Keratinocyte (primary cell): ENCODE measurements at places on chromosomes 5 and 9. TPM values are rescaled to one million over a fixed set of nuclear protein-coding genes. Genes with fewer than 3 reads are reported as not detected.

- no peak for DNase-seq
- no peaks in the 10 kb centered on the region for H3K36me3 ChIP-seq
- peaks cover 5% of the 10 kb centered on the region for H3K4me1 ChIP-seq
- H3K4me3 ChIP-seq, result no peak overlapping the region
- no peak overlapping the region for H3K27ac ChIP-seq
Observed at GRCh38 chr5:80884929-80885328, 75.2 kb upstream of the RASGRF2 start.

Gene TSSK1B
- polyA plus RNA-seq, result 0.02 to 0.07 TPM (median 0.05 TPM) in 3 replicates

DNA sequence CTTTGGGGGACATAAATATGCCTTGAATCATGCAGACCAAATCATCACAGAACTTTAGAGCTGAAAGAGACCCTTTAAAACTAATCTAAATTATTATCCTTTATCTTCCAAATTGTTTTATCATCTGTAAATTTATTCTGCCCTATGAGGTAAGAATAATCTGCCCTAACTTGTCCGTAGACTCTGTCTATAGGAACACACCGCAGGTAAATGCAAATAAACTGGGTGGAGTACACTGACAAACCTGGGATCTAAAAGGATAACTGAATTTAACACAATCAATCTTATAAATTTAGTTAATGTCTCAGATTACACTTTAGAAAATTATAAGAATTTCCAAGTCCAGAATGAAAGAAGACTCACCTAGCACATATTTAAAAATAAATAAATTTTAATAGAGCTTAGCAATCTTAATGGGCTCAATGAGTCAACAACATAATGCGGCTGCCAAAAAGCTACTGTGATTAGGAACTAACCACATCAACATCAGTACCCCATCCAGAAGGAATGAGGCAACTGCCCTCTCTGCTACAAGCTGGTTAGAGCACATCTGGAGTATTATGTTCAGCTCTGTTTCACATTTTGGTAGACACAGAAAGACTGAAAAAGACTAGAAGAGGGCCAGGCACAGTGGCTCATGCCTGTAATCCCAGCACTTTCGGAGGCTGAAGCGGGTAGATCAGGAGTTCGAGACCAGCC, 5.6 kb downstream of the MEGF9 start:
- H3K4me1 ChIP-seq, result peaks cover 33% of the 10 kb centered on the region
- peak overlapping the region; percentile 23 for H3K4me3 ChIP-seq
- no peak for DNase-seq
- no peaks in the 10 kb centered on the region for H3K36me3 ChIP-seq
- no peaks in the 10 kb centered on the region for H3K27me3 ChIP-seq

Gene LHX2
- 0.07 TPM in 1 of 3 replicates, not detected in the others for polyA plus RNA-seq

GRCh38 chr9:92947268-92948037, at the start of gene FGD3:
Gene FGD3 (plus strand): TSS chr9:92947523. CDS start chr9:92976257, 28,734 bp downstream.
- H3K27me3 ChIP-seq, result peaks cover 4% of the 10 kb centered on the region
- DNase-seq, result no peak
- H3K27ac ChIP-seq, result no peak within 1 kb of the TSS
- H3K4me1 ChIP-seq, result peaks cover 14% of the 10 kb centered on the region

DNA sequence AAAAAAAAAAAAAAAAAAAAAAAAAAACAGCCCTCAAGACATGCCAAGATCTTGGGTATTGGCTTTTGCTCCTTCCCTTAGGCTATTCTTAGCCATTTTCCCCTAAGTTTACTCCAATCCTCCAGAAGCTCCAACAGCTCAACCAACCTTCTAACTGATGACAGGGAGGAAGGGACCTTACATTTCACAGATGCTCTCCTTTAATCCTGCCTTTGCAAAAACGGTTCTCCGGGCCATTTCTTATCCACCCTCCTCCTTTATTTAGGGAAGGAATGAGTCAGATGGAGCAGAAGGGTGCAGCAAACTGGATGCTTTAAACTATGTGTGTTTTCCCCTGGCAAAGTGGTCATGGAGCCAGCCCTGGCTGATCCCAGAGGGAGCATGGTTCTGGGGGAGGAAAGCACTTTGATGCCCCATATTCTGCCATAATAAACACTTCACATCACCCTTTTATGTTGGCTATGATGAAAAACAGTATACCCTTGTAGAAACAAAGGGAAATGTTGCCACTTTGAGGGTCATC, 369.4 kb upstream of the DMAC1 start:
- no peaks in the 10 kb centered on the region for H3K27me3 ChIP-seq
- DNase-seq, result no peak
- H3K36me3 ChIP-seq, result no peaks in the 10 kb centered on the region
- H3K27ac ChIP-seq, result no peak overlapping the region

Gene TRPM6
- 0.18 to 0.24 TPM (median 0.22 TPM) in 3 replicates for polyA plus RNA-seq

GRCh38 chr5:172402531-172403188, 51.7 kb downstream of the SH3PXD2B start:
- no peak for DNase-seq
- H3K4me3 ChIP-seq, result no peak overlapping the region
- no peak overlapping the region for H3K27ac ChIP-seq
- H3K27me3 ChIP-seq, result no peaks in the 10 kb centered on the region
- peaks cover 5% of the 10 kb centered on the region for H3K36me3 ChIP-seq

DNA sequence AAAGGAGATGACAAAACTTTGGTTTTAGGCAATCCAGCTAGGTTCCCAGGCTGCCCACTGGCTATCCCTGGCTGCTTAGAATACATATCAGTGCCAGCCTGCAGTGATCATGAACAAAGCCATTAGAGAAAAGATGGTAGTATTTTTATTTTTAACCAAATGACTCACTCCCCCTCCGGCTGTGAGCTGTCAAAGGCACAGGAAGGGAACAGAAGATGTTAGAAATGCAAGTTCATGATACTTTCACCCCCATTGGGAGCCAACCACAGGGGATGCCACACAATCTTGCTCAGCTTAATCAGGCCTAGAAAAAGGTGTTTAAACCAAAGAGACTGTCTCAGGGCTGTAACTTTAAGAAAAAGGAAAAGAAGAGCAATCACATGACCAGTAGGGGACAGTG, 70.3 kb upstream of the ASTN2 start:
- H3K36me3 ChIP-seq, result no peaks in the 10 kb centered on the region
- H3K27me3 ChIP-seq, result no peaks in the 10 kb centered on the region
- H3K27ac ChIP-seq, result no peak overlapping the region
- H3K4me1 ChIP-seq, result no peaks in the 10 kb centered on the region
- DNase-seq, result no peak
- H3K4me3 ChIP-seq, result no peak overlapping the region

Gene ITGA1
- 0.48 to 1.4 TPM (median 1.2 TPM) in 3 replicates for polyA plus RNA-seq

GRCh38 chr5:181100121-181100875, 30.7 kb downstream of the OR2V1 start:
- no peak overlapping the region for H3K4me3 ChIP-seq
- no peaks in the 10 kb centered on the region for H3K36me3 ChIP-seq
- H3K4me1 ChIP-seq, result no peaks in the 10 kb centered on the region
- H3K27ac ChIP-seq, result no peak overlapping the region
- H3K27me3 ChIP-seq, result peaks cover 10% of the 10 kb centered on the region

Gene OLFML2A
- 0.59 to 3.1 TPM (median 1.1 TPM) in 3 replicates for polyA plus RNA-seq

Gene NUTM2F
- not detected in 3 replicates for polyA plus RNA-seq

GRCh38 chr9:91714020-91714806, 235.8 kb downstream of the ROR2 start:
- peaks cover 10% of the 10 kb centered on the region for H3K27me3 ChIP-seq
- H3K4me1 ChIP-seq, result no peaks in the 10 kb centered on the region
- DNase-seq, result no peak
- H3K36me3 ChIP-seq, result no peaks in the 10 kb centered on the region
- peak overlapping the region; percentile 20 for H3K4me3 ChIP-seq
- H3K27ac ChIP-seq, result no peak overlapping the region

DNA sequence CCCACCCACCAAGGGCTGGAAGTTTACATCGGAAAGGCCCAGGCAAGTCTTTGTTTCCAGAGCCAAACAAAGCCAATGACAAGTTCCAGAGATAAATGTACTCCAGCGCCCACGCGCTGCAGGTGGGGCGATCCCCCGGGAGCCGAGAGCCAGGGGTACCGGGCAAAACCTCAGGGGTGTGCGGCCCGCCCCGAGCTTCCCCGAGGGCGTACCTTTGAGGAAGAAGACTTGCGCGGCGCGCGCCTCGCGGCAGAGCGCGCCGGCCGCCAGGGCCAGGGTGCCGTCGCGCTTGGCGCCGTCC, 671 bp downstream of the DUSP1 start:
- peaks cover 19% of the 10 kb centered on the region for H3K36me3 ChIP-seq
- no peak for DNase-seq
- peaks cover 58% of the 10 kb centered on the region for H3K4me1 ChIP-seq
- H3K27ac ChIP-seq, result peak overlapping the region; percentile 92
- no peaks in the 10 kb centered on the region for H3K27me3 ChIP-seq

DNA sequence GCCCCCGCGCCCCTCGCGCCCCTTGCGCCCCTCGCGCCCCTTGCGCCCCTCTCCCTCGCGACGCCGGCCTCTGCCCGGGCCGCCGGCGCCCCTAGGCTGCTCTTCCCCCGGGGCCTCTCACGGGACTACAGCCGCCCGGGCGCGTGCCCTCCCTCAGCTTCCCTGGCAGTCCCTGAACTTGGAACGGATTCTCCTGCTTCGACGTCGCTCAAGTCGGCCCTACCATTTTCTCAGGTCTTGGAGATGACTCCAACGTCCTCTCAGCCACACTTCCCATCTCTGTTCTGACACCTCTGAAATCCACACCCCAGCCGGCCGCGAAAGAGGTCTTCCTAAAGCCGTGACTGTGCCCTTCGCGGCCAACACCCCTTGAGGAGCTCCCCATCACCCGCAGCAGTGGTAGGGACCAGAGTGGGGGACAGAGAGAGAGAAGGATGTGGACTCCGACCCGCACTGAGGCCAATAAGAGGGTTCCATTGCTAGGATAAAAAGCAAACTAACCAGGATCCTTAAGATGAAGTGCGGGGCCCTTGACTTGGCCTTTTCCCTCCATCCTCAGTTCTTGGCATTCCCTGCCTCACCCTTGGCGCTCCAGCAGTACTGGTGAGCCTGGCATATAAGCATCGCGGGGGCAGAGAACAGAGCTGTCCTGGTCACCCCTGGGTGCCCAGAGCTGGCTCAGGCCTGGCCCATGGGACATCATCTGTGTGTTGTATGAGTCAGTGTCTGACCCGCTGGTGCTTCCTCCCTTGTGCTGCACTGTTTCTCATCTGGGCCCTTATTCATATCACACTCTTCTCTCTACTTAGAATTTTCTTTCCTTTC, 38.6 kb upstream of the GARNL3 start:
- H3K27me3 ChIP-seq, result peaks cover 19% of the 10 kb centered on the region
- H3K36me3 ChIP-seq, result no peaks in the 10 kb centered on the region
- H3K4me3 ChIP-seq, result peak overlapping the region; percentile 63
- DNase-seq, result no peak
- peaks cover 3% of the 10 kb centered on the region for H3K4me1 ChIP-seq
- H3K27ac ChIP-seq, result no peak overlapping the region

- no peaks in the 10 kb centered on the region for H3K4me1 ChIP-seq
- H3K4me3 ChIP-seq, result no peak overlapping the region
- no peak for DNase-seq
Observed at GRCh38 chr5:119105971-119106370, 35.1 kb downstream of the DMXL1 start.

Gene SMIM23
- not detected in 3 replicates for polyA plus RNA-seq

GRCh38 chr9:123011878-123012528, 21.5 kb upstream of the GPR21 start:
- no peak overlapping the region for H3K27ac ChIP-seq
- H3K27me3 ChIP-seq, result no peaks in the 10 kb centered on the region
- no peak for DNase-seq

Gene PCDHGA8
- 0.08 to 0.09 TPM (median 0.09 TPM) in 3 replicates for polyA plus RNA-seq

DNA sequence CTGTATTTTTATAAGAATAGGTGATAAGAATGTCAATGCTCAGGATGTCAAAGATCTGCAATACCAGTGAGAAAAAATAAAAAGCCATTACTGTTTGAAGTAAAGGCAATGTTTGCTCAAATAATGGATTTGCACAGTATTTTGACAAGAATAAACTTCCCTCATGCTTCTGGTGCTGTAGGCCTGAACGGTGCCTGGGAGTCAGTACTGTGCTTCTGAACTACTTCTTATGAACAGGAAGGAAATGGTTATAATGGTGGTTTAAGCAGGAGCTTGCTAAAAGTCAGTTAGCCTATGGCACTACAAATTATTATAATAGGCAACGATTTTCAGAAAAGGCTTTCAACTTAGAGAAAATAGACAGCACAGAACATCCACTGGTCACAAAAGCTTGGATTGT, 548.3 kb upstream of the CDH18 start:
- H3K27ac ChIP-seq, result no peak overlapping the region
- H3K4me1 ChIP-seq, result no peaks in the 10 kb centered on the region
- no peaks in the 10 kb centered on the region for H3K36me3 ChIP-seq
- H3K27me3 ChIP-seq, result no peaks in the 10 kb centered on the region
- H3K4me3 ChIP-seq, result no peak overlapping the region
- no peak for DNase-seq
